ENCODE measurements at places on chromosomes 2 and 18.

DNA sequence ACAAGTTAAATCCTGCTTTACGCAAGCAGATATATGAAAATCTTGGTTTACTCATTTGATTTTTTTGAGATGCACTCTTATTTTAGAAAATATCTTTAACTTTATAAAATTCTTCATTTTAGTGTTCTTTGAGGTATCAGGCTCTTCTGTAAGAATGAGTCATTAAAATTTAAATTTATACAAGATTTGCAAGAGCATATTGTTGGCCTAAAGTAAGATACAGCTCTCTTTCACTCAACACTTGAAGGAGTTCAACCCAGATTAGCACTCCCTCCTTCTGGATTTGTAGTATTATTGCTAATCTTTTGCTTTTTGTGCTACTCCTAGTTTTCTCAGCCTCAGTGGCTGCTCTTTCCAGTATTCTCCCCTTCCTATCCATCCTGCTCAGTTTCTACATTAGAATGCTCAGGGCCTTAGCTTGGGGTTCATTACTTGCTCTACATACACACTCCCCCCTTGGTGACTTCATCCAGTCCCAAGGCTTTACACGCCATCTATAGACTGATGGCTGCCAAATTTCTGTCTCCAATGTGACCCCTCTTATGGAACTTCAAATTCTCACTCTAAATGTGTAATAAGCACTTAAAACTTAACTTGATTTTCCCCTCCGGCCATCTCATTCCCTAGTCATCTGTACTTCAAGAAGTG is 425.3 kb upstream of the FANCL start:
- DNase-seq, result no peak

- DNase-seq, result no peak
Measured at GRCh38 chr2:121591199-121591598, 58.1 kb downstream of the CLASP1 start.

GRCh38 chr2:170882758-170883157 is 46.3 kb upstream of the GORASP2 start:
- no peak for DNase-seq

- DNase-seq, result peak; percentile 63
Measured at GRCh38 chr2:238438856-238439849, 12.4 kb downstream of the ASB1 start.

DNA sequence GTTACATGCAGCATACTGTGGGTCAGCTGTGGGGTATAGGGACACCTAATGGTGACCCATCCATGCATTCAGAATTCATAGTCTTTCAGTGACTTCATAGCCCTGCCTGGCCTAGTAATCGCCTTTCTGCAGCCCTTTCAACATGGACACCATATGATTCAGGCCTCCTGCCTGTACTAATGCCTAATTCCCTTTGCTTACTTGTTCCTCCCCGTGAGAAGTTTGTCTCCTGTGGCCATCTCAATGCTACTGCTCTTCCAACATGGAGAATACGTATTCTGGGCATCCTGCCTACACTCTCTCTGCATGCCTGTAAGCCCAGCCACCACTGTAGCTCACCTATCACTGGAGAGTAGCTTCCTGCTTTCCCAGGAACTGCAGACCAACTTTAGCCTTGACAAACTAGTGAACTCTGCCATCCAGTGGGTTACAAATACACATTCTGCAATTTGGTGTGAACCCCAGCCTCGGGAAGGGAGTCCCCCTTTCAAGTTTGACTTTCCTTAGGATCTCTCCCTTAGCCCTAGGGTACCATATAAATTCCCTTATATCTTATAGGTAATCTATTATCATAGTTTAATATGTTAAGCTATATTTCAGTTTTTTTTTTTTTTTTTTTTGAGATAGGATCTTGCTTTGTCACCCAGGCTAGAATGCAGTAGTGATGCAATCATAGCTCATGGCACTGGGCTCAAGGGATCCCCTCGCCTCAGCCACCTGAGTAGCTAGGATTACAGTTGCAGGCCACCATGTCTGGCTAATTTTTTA is 22.3 kb downstream of the M1AP start:
- DNase-seq, result no peak

All from GM04504 (cell line).